A172 (cell line): ENCODE measurements at places on chromosomes 12 and 14. TPM values are rescaled to one million over a fixed set of nuclear protein-coding genes. Genes with fewer than 3 reads are reported as not detected.

Gene SNX6
- total RNA-seq = 106 and 155 TPM in 2 replicates

DNA sequence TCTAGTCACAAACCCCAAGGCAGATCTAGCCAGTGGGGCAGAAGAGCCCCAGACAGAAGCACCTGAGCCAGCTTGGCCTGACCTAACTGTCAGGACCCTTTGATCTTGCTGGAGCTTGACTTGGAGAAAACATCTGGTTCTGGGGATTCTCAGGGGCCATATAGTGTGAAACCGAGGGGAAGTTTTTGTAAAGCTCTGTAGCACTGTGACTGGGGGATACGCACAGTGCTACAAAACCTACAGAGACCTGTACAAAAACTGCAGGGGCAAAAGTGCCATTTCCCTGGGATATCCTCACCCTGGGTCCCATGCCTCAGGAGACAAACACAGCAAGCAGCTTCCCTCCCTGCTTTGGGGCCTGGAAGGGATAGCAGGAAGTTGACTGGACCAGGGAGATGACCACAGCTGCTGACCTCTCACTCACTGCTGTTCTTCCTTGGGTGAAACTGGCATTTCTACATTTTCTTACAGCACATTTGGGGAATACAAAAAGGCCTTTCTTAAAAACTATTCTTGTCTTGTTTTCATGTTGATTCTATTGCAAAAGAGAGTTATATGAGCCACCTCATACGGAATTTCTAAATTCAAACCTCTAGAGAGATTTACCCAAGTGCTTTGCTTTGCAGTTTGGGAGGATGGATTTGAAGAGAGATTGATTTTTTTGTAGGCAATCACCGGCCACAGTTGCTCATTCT, 140.0 kb downstream of the DAD1 start:
- DNase-seq = no peak

- DNase-seq = no peak
Observed at GRCh38 chr14:79709573-79709972, 501.7 kb downstream of the DIO2 start.

Gene SLC2A3
- 16.3 and 17.0 TPM in 2 replicates for total RNA-seq

DNA sequence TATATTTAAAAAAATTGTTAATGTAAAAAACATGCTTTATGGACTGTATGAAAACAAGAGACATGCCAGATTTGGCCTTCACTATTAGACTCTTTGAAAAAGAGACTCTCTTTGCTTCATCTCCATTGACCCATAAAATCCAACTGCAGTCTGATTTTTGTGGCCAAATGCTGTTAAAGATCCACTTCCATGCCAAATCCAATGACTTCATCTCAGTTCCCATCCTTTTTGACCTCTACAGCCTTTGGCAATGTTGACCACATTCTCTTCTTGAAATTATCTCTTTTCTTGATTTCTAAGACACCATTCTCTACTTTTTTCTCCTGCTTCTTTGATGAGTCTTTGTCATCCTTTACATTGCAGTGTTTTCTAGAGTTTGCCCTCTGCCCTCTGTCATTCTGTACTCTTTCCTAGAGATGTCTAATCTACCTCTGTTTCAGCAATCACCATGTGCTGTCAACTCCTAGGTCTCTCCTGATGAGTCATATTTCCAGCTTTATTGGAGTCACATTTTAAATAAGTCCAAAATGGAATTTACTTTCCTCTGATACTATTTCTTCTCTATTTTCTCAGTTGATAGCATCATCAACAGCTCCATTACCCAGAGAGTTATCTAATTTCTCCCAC, 2.4 kb downstream of the TMPRSS12 start:
- DNase-seq = no peak

GRCh38 chr12:77893918-77894317, 63.2 kb downstream of the NAV3 start:
- peak; percentile 25 for DNase-seq

DNA sequence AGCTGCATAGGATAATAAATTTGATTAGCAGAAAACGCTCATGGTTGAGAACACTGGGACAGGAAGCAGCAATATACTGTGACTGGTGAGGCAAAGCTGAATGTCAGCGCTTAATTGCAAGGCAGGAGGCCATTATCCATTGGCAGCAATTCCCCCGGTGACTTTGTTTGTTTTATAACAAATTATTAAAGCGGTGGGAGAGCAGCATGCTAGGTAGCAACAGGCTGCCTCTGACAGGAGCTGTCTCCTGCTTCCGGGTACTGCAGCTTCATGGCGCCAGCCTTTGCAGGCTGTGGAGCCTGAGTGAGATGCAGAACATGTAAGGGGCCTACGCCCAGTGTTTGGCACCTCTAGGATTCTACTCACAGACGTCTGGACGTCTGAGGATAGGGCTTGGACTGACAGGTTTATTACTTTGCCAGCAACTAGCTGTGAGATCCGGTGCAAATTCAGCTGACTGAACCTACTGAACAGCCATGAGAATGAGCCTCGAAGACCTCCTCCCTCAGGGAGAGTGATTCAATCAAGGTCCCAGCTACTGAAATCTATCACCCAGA, 82.1 kb upstream of the SSTR1 start:
- DNase-seq = peak; percentile 10

Gene ZNF84
- 27.2 and 29.3 TPM in 2 replicates for total RNA-seq

DNA sequence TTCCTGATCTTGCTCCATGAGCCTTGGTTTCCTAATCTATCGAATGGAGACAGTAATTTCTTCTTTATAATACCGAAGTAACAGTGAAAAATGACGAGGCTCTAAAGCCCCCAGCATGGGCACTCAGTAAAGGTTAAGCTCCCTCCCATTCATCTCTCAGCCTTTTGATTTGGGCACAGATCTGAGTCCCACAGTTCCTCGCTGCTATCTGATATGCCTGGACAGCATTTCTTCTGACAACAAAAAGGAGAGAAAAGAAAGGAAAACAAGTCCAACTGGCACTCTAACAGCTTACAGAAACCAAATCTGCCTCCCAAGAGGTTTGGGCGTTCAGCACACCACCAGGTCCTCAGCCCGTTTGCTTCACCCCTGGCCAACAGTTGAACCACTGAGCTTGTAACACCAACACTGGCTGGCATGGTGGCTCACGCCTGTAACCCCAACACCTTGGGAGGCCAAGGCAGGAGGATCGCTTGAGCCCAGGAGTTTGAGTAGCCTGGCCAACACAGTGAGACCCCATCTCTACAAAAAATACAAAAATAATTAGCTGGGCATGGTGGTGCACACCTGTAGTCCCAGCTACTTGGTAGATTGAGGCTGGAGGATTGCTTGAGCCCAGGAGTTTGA, 19.5 kb downstream of the CCDC88C start:
- DNase-seq = no peak

DNA sequence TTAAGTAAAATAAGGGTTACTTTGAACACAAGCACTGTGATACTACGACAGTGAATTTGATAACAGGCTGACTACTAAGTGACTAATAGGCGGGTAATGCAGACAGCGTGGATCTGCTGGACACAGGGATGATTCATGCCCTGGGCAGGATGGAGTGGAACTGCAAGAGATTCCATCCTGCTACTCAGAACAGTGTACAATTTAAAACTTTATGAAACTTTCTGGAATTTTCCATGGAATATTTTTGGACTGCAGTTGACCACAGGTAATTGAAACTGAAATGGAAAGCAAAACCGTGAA, 46.0 kb downstream of the YEATS4 start:
- DNase-seq = peak; percentile 97

GRCh38 chr12:99916555-99916954, 68.2 kb downstream of the ANKS1B start:
- no peak for DNase-seq

Gene DENND5B
- 19.8 and 22.7 TPM in 2 replicates for total RNA-seq

Gene SELPLG
- 1.2 and 2.4 TPM in 2 replicates for total RNA-seq

Gene TAMALIN
- total RNA-seq = 2.3 and 3.3 TPM in 2 replicates

Gene CD163L1
- 1.7 and 8.8 TPM in 2 replicates for total RNA-seq

DNA sequence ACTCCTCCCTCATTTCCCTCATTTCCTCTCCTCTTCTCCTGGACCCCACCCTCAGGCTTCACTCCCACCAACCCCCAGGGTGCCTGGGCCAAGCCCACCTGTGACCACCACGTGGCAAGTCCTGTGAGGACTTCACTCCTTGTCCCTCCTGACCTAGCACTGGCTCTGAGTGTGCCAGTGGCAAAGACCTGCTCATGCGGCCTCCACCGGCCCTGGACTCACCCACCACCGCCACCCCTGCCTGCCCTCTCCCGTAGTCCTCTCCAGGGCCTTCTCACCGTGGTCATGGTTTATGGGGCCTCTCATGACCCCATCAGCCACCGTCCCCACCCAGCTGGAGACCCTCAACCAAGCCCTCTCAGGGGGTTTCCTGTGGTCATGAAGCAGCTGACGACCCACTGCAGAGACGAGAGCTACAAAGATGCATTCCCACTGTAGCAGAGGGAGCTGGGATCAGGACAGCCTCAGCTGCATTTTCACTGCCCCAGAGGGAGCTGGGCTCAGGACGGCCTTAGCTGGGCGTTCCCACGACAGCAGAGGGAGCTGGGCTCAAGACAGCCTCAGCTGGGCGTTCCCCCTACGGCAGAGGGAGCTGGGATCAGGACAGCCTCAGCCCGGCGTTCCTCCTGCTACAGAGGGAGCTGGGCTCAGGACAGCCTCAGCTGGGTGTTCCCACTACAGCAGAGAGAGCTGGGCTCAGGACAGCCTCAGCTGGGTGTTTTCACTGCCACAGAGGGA, 3.2 kb upstream of the C14orf180 start:
- DNase-seq = no peak

GRCh38 chr12:51922762-51923505, 15.6 kb downstream of the ACVRL1 start:
- peak; percentile 8 for DNase-seq

DNA sequence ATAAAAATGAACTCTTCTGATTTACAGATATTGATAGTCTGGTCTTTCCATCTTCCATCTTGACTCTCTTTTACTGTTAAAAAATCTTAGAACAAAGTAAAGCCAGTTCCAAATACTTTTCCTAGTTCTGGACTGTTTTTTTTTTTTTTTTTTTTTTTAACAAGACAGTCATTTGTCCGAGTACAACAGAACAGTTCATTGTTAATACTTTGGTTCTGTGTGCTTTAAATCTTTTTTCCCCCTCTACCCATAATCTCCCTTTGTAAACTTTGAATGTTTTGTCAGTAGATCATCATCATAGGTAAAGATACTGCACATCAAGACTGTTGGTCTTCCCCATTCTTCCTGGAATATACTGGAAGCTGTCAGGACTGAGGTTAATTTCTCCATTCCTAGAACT, 38.0 kb downstream of the ADIPOR2 start:
- no peak for DNase-seq

DNA sequence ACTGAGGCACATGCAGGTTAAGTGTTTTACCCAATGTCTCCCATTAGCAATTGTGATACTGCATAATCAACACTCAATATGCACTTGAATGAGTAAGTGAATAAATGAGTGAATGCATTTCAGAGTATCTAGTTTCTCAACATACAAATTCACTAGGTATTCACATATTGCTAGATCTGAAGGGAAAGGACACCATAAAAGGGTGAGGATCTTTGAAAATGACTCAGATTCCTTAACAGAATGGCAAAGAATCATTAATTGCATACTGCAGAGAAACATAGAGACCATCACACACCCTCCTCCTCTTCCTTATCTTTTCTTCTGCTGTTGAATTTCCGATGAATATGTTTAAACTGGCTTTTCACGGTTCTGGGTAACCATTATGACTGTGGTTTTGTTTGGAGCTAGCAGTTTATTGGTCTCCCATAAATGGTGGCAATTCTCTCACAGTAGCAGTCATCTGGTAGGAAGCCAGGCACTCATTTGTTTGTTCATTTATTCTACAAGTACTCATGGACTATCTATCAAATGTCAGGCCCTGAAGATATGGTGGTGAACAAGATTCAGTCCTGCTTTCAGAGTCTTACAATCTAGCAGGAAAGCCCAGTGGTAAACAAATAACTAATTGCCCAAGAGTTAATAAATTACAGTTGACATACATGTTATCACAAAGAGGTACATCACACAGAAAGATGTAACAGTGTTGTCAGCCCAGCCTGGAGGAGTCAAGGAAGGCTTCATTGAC, 70.2 kb downstream of the LLPH start:
- no peak for DNase-seq

GRCh38 chr12:69513297-69513696, 43.1 kb downstream of the FRS2 start:
- no peak for DNase-seq

- peak; percentile 76 for DNase-seq
Observed at GRCh38 chr14:68785534-68786490, 7.1 kb downstream of the ZFP36L1 start.

- no peak for DNase-seq
Observed at GRCh38 chr12:133256321-133256720, 20.6 kb upstream of the ANHX start.

Gene LHX5
- not detected in 2 replicates for total RNA-seq

DNA sequence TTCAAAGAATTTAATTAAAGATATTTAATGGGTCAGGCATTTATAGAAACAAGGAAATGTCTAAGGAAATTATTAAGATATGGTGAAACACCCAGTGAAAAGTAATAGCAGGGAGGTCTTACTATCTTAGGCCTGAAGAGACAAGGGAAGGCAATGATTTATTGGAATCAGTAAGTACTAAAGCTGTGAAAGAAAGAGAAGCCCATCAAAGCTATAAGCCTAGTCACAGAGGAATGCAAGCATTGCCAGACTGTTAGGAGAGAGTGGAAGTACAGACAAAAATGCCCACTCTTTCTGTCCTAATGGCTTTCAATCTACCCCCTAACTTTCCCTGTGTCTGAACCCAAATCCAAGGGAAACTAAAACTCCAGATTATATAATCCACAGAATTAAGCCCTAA, 69.2 kb upstream of the PIK3C2G start:
- DNase-seq = no peak

DNA sequence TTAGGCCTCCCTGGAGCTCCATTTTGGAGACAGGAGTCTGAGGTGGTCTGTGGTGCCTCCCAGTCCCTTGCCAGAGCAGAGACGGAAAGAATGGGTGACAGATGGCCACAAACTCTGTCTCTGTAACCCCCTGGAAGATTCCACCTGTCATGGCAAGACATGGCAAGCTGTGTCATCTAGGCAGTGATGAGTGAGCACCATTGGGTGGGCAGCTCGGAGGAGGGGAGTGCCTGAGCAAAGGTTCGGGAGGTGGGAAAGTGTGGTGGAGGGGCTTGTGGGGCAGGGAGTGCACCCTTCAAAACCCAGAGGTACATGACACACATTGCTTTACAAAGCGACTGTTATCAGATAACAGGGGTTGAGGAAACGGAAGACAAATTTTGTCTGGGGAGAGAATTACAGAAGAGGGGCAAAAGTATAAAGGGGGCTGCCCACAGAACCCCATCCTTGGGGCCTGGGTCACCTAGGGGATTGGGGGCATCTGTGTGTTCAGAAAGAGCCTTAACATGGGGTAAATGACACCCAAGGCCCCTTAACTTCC, 3.5 kb downstream of the RIN3 start:
- DNase-seq = no peak

DNA sequence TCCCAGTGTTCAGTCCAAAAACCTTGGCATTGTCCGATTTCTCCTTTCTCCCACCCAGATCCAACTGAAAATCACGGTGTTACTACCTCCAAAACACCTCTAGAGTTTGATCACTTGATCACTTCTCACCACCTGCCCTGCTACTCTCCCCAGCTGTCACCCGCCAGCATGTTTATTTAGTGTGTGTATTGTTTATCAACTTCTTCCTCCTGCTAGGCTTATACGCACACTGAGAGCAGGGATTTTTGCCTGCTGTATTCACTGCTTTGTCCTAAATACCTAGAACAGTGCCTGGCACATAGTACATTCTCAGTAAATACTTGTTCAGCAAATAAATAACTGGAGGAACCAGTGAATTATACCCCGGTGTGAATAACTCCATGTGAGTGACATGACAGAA, 5.0 kb downstream of the BDKRB1 start:
- DNase-seq = no peak

Gene BCL11B
- 0.02 TPM in 2 replicates for total RNA-seq
